ENCODE measurements at places on chromosomes 2 and 18.

- DNase-seq, result no peak
Observed at GRCh38 chr2:177921726-177922125, 150.9 kb downstream of the PDE11A start.

GRCh38 chr2:74648009-74648443, at the start of gene M1AP:
TSS of gene M1AP (minus strand) at chr2:74648330. CDS start at chr2:74640275, 8,055 bp downstream.
- DNase-seq, result no peak

GRCh38 chr2:216318521-216318874, 53.8 kb downstream of the MARCHF4 start:
- no peak for DNase-seq

GRCh38 chr2:227413371-227413770, 25.6 kb upstream of the SCYGR1 start:
- DNase-seq, result no peak

GRCh38 chr2:103959174-103960128, 894.5 kb upstream of the POU3F3 start:
- no peak for DNase-seq

DNA sequence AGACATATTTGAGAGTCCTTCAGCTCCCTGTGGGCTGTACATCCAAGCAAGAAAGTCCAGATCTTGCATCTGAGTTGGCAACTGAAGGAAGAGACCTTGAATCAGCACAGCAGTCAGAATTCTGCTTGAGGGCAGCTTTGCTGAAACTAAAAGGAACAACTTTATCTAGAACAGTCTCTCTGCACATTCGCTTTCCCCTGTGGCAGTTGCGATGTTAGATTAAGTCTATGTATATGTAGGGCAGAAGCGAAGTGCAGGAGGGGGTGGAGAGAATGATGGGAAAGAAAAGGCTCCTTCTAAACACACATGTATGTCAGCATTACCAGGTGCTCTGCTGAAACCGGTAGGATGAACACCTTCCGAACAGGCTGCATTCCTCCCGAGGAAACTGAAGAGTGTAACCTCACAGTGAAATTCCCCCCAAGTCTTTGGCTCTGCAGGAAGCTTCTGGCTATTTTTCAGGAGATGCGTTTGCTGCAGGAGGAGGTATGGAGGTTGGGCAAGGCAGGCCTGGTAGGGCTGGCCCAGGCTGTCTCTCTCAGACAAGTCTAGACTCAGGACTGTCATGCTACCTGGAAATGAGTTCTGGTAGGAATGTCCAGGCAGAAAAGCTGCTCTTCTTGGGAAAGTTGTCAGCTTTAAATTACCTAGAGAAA, 70.0 kb upstream of the ATL2 start:
- no peak for DNase-seq

GRCh38 chr18:75336767-75337166, 90.7 kb downstream of the SMIM21 start:
- no peak for DNase-seq

GRCh38 chr18:35407871-35408481, 30.8 kb upstream of the ZNF396 start:
- no peak for DNase-seq

DNA sequence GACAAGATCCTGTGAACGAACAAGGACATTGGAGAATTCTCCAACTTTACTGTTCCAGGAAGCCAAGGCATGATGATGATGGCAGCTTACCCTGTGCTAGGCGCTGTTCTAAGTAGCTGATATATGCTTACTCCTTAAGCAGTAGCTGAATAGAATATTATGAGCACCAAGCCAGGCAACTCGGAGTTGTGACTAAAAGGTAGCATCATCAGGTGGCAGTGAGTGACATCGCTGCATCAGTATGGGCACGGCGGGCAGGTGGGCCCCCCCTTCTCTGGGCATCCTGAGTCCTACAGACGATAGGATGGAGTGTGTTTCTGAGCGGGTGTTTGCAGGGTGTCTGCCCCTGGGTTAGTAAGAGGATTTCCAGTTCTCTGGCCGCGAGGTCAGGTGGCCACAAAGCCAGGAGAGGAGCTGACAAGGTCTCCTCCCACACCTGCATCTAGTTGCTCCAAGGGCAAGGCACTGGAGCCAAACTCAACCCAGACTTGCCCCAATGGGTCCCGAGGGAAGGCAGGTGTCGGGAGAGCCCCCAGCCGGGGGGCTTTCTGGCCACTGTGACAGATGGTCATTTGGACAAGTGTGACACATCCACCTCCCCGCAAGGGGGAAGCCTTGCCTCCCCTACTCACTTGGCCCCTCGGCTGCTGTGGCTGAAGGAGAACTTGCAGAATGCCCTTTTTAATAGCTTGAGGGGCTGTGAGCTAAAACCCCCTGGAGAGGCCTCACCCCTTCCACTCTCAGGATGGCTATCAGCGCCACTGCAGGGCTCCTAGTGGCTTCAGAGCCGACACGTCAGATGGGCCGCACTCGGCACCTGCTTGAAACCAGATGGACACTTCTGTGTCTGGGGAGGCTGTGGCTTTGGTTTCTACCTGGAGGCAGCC, 55.5 kb downstream of the CRACDL start:
- DNase-seq, result no peak

- no peak for DNase-seq
Observed at GRCh38 chr2:240162531-240162930, 22.1 kb upstream of the OTOS start.

DNA sequence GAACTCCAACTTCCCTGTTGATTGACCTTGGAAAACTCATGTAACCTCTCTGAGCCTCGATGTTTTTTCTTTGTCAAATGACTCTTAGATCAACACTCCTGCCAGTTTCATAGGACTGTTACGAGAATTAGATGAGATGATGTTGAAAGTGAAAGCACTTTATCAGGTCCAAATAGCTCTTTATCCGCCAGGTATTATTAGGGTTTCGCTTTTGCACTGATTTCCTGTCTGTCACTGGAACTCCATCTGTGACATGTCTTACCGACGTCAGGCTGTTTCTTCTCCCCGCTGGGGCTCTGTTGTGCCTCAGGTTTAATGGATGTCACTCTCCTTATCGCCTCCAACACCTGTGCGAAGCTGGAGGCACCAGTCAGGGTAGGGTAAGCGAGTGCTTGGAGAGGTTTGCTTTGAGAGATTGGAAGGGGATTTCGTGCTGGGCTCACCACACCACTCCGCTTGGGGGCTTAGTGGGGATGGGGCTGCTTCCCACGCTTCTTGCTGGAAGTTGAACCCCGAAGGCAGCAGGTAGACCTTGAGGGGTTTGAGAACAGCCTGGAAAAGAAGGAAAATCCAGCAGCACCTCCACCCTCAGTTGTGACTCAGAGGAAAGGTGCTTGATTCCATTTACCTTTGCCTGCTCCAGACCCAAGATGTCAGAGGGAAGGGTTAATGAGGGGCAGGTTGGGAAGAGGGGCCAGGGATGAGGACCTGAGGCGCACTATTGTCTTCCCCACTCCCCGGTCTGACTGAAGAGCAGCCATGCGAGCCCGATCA, 4.3 kb downstream of the GAD1 start:
- no peak for DNase-seq

- no peak for DNase-seq
Observed at GRCh38 chr18:8685141-8685913, 20.0 kb upstream of the MTCL1 start.

DNA sequence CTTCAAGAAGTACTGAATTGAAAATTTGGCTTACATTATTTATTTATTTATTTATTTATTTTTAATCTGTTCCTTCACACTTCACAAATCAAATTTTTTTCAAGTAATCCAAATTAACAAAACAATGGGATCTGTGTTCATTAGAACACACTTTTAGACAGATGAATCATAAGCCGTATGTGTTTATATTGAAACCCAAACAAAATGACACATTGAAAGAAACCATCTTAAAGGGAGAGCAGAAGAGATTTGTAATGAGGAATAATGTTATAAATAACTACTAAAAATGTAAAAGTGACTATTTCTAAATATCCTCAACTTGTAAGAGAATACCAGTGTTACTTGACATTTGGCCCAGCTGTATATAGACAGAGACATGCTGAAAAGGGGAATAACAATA, 991.0 kb upstream of the CHAC2 start:
- no peak for DNase-seq

DNA sequence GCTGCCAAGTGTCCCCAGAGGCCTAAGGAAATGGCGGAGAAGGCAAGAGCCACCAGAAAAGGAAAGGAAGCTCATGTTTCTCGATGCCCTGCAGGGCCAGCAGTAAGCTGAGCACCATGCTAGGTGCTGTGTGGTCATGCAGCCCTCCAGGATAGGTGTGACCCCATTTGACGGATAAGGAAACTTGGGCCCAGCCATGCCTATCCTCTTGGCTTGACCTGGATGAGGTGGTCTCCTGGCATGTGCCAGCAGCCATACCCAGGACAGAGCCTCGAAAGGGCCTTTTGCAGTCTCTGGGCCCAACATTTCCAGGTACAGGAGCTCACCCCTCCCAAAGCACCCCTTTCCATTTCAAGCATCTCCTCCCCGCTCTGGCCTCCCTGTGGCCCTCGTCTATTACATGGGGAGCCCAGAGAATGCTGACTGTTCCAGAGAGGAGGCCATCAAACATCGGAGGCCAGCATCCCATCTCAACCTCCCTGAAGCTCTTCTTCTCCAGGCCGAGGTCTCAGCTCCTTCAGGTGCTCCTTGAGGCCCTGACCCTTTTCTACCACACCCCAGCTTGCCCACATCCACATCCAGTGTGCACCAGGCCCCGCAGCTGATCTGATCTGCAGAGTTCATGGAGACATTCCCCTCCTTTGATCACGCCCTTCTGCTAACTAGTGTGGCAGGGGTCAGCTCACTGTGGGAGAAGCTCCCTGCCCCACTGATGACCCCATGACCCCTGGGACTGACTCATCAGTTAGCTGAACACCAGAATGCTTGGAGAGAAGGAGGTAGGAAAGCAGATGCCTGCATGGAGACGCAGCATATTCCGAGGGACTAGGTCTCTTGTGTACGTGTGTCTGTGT, 208.4 kb downstream of the TNS1 start:
- no peak for DNase-seq

DNA sequence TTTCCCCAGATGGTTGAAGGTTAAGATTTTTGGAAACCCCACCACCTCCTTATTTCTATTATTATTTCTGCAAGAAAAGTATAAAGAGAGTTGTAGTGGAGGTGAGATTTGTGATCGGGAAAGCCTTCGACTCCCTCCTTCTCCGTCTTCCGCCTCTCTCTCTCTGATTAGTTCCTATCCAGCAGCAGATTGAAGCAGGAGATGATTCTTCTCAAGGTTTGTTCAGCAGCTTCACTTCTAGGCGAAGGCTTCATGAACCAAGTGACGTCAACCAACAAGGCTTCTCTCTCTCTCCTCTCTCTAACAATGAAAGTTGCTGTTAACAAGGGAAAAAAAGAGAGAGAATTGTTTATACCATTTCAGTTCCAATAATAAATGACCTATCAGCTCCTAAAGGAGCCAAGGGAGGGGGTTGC, at the start of gene BAZ2B:
TSS of gene BAZ2B (minus strand) at position 263 of the 416 bp plus-strand sequence. CDS start 137,829 bp downstream, outside the sequence.
- no peak for DNase-seq

GRCh38 chr2:290090-290722, 2.3 kb upstream of the ALKAL2 start:
- DNase-seq, result no peak

GRCh38 chr2:38215522-38215921, 139.6 kb upstream of the CYP1B1 start:
- DNase-seq, result no peak

DNA sequence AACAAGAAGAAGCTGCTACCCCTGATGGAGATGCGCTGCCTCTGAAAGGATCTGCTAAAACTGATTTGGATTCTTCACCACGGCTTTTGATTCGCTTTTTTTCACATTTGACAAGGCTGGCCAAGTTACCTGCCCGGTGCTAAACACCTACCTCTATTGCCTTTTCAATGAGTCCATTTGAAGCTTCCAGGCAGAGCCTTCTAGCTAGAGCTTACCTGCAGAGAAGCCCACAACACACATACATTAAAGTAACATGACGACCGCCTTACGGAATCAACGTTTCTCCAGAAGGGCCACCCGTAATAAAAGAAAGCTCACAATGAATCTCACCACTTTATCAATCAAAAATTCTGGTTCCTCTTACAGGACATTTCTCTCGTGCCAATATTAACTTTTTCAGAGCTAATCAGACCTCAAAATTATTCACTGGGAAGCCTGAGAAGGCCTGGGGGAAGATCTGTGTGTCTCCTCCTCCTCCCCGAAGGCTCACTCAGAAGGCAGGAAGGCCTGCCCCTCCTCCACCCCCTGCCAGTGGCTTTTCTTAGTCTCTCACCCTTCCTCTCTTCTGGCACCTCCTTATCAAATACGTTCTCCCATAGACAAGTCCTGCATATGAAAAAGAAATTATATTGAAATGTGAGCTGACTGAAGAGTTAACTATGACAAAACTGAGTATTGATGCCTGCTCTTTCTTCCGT, 171.0 kb downstream of the DNER start:
- no peak for DNase-seq

GRCh38 chr2:8537562-8538155, 144.2 kb upstream of the ID2 start:
- DNase-seq, result no peak

DNA sequence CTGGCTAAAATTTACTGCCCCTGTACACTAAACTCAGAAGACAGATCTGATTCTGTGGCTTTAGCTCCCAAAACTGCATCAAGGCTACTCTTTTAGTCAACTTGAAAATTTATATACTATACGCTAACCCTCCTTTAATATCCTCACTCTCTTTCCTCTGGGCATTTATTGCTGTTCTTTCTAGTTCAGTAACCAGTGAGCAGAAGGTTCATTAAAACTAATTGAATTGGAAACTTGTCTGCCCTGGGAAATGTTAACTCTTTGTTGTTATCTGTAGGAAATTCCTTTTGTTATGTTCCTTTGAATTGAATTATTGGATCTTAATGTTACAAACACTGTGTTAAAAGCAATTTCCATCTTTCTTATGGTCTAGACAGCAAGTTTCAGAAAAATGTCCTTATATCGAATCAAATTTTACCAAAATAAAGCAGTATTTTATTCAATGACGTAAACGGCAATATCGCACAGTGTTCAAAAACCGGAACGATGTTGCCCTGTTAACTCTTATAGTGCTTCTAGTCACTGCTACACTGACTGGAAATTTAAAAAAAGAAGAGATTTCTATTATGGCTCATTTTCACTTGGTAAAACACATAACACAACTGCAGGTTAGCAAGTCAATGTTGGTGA, 168.3 kb downstream of the NR4A2 start:
- DNase-seq, result no peak

GRCh38 chr2:96727431-96727830, 12.4 kb downstream of the LMAN2L start:
- DNase-seq, result no peak

GRCh38 chr2:71498261-71498701, 44.9 kb downstream of the DYSF start:
- no peak for DNase-seq

DNA sequence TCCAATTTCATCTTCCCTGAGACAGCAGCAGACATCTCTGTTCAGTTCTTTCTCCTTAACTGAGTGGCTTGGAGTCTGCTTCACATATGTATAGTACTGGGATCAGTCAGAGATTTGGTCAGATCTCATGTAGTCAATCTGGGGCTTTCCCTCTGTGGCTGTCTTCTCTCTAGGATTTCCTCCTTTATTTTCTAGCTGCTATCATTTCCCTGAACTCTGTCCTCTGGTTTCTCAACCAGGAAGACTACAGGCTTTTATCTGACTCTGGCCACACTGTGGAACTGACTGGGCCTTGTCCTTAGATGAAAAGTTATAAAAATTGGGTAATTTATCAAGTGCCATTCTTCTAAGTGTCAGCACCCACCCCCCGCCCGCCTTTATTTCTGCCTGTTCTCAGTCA, 121.0 kb downstream of the RAPGEF4 start:
- no peak for DNase-seq
